Esophagus squamous epithelium (tissue), 5 donors: ENCODE measurements at places on chromosomes 7 and 10. TPM values are rescaled to one million over a fixed set of nuclear protein-coding genes. Genes with fewer than 3 reads are reported as not detected.

Gene ALKBH4
- total RNA-seq = 11.0 TPM

Gene CALHM1
- not detected for total RNA-seq

DNA sequence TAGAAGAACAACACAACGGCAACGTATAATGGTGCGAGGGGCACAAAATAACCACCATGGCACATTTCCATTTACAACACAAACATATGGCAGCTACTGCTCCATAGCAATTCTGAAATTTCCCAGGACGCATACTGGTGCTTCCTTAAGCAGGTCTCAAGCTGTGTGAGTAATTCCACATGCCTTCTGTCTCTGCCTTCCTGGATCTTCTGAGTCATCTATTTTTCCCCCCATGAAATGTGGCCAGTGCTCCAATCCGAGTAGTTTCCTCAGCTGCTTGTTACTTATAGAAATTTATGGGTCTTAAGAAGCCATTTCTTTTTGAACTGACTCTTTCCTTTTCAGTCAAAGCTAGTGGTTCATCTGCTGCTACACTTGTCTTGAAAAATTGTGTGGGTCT is 256.6 kb upstream of the KLF6 start:
- DNase-seq = no peak

GRCh38 chr10:113084031-113084430 is 134.0 kb downstream of the TCF7L2 start:
- DNase-seq = no peak

DNA sequence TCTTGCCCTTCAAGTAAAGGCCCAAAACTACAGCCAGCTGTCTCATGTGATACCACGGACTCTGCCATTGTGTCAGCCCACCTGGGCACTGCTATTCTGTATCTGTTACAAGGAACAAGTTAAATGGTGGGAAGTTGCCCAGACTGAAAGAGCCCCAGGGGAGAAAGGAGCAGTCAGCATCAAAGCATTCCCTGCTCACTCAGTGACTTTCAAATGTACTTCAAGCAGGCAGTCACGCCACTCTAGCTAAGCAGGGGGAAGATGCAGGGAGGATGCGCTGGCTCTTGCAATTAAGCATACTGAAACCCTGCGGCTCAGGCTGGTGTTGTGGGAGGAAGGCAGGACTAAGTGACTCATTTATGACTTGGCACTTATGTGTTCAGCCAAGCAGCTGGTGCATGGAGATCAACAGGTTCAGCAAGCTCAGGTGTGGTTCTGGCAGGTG is 1249.6 kb downstream of the TYW1 start:
- DNase-seq = no peak

GRCh38 chr10:97607095-97607636 is 17.6 kb downstream of the C10orf62 start:
- no peak for DNase-seq

Gene MNX1
- total RNA-seq = 0.47 TPM

Gene PSD
- 0.72 TPM for total RNA-seq

- no peak for DNase-seq
These were observed 1.7 kb downstream of the ZFYVE27 start for GRCh38 chr10:97738616-97739015.

GRCh38 chr7:94062372-94062771 is 58.2 kb upstream of the BET1 start:
- DNase-seq = no peak

GRCh38 chr7:77409005-77409738 is 7.0 kb downstream of the GSAP start:
- no peak for DNase-seq

DNA sequence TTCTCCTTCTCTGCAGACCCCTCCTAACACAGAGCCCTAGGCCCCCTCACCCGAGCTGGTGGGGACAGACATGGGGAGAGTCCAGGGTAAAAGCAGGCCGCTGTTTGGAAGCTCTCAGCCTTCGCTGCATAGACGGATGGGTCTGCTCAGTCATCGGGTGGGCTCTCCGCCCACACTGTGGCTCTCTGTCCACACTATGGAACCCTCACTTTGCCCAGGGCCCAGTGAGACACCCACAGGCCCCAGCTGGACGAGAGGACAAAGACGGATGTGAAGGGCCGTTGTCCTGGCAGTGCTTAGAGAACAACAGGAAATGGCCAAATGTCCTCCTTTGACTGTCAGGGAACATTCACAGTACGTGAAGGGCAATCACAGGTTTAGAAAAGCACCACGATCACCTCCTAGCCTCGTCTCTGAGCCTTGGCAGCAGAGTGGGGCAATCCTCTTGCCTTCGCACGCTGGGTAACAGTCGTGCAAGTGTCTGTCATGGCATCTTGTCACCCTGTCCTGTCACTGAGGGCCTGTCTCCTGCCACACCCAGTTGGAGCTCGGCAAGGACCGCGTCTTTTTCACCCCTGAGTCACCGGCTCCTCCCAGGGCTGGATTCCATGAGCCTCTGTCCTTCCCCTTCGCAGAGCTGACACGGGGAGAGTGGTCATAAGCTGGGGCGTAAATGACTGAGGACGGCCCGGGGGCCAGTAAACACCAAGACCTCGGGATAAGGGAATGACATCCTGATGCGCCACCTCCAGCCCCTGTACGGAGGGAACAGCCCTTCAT is 80.6 kb downstream of the PRKAG2 start:
- DNase-seq = no peak

DNA sequence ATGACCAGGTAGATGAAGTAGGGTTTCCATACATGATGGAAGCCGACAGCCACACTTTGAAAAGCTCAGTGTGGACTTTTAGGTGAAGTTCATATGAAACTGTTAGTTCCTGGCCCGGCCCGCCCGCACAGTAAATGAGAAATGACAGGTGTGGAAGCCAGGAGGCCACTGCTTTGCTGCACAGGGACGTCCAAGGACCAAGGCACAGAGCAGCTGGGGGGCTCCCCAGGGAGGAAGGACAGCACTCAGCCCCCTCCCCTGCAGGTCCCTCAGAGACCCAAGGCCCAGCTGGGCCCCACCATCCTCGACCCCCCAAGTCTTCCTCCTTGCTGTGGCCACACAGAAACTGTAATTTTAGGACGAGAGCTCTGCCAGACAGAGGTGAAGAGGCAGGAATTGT is 219.2 kb downstream of the PTPRN2 start:
- DNase-seq = no peak

DNA sequence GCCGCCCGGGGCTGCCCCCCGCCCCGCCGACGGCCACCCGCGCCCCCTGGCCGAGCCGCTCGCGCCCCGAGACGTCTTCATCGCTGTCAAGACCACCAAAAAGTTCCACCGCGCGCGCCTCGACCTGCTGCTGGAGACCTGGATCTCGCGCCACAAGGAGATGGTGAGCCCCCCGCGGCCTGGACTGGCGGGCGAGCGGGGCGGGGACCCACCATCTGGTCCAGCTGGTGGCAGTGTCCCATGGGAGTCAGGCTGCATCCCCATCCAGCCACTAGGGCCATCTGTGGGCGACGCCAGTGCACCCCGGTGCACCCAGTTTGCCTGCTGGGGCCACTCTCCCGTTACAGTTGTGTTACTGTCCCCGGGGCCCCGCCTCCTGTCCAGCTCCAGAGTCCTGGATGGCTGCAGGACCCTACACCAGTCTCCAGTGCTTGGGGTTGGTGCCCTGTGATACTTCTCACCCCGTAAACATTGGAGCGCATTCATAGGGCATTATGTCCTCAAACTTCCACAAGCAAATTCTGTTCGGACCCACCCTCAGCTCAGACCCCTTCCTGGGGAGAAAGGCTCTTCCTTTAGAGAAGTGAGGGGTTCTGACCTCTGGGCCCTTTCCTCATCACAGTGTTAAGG is 672 bp downstream of the LFNG start:
- DNase-seq = no peak

Gene TFEC
- 1.6 TPM for total RNA-seq

DNA sequence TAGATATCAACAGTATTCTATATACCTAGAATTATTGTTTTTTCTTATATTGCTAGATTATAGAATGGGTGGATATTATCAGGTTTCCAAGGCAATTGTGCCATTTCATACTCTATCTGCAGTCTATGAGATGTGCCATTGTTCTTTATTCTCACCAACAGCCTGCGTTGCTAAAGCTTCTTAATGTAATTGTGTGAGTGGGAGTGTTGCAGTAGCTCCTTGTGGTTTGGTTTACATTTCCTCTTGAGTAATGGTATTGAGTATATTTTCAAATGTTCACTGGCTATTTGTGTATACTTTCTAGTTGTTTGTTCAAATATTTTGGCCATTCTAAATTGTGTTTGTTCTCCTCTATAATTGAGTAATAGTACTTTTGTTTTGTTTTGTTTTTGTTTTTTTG is 199.2 kb downstream of the TFEC start:
- DNase-seq = no peak

- DNase-seq = no peak
These were observed 36.5 kb downstream of the STK17A start for GRCh38 chr7:43619213-43620012.
